Spleen (tissue), 13 donors: ENCODE measurements at places on chromosomes 6 and 20. TPM values are rescaled to one million over a fixed set of nuclear protein-coding genes. Genes with fewer than 3 reads are reported as not detected.

CLPSL1 gene
- not detected for polyA plus RNA-seq

MBOAT1 gene
- polyA plus RNA-seq = 1.8 TPM

FLRT3 gene
- polyA plus RNA-seq = 0.08 TPM

DNA sequence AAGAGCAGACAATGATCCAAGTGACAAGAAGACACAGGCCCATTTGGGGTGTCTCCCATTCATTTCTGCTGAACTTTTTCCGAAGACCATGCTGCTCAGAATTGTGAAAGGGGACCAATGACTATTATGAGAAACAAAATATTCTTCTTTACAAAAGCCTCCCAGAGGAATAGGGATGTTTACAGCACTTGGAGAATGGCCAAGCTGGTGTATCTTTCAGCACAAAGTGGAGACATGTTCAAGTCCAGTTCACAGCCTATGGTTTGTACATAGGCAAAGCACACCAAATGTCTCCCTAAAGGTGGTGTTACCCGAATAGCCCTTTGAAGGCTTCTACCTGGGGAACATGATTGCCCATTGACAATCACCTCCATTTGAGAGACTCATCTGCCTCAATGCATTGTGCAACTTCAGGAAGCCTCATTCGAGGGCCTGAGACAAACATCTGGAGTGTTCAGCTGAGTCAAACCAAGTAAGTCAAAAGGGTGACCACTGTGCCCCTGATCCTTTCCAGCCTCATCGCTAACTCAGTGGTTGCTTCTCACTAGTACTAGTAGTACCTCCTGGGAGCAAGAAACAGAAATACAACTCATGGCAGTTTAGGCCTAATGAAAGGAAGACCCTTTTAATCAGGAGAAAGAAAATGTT, 451.0 kb upstream of the MARCKS start:
- DNase-seq = no peak
- H3K27ac ChIP-seq = peak overlapping the region; percentile 24
- H3K4me1 ChIP-seq = peaks cover 7% of the 10 kb centered on the region
- H3K27me3 ChIP-seq = no peaks in the 10 kb centered on the region
- no peaks in the 10 kb centered on the region for H3K36me3 ChIP-seq

DNA sequence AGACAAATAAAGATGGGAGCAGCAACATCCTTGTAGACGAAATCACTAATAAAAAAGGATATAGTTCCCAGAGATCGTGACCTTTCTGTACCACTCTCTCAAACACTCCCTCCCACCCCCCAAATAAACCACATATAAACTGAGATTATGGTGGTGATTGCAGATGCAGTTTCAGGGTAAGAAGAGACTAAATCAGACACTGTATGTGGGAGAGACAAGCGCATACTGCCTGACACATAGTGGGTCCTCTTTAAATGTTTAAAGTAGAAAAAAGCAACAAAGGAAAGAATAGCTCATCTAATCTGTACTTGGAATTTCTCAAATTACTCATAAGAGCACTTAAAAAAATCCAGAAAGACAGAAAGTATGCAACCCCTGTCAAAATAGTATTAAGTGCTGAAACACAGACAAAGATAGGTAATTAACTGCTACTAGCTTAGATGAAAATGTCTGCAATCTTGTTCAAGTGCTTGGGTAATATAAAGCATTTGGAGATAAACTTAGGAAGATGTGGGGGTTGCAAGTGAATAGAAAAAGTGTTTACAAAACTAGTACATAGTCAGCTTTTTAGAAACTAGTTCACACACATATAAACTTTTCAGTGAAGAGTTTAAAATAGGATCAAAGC, 151.6 kb downstream of the BACH2 start:
- no peak for DNase-seq
- no peak overlapping the region for H3K4me3 ChIP-seq
- H3K27me3 ChIP-seq = no peaks in the 10 kb centered on the region
- H3K27ac ChIP-seq = no peak overlapping the region
- H3K36me3 ChIP-seq = no peaks in the 10 kb centered on the region

DNA sequence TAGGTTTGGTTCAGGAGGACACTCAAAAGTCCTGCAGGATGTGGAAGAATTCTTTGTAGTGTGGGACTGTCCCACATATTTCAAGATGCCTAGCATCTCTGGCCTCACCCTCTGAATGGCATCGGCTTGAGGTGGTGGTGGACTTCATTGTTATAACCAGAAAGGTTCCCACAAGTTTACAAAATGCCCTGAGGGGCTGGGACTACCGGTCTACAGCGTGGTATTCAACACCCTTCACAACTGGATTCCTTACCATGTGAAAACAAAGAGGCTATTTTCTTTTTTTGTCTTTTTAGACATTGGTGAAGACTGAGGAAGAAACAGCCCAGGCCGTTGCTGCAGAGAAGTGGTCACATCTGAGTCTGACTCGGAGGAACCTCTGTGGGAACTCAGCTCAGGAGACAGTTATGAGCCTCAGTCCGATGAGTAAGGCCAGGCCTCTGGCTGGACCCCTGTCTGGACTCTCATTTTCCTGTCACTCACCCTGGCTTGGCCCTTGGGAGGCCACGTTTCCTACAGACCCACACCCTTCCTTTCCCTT, 15.2 kb downstream of the PGBD1 start:
- no peak overlapping the region for H3K4me3 ChIP-seq
- H3K27ac ChIP-seq = no peak overlapping the region

DNA sequence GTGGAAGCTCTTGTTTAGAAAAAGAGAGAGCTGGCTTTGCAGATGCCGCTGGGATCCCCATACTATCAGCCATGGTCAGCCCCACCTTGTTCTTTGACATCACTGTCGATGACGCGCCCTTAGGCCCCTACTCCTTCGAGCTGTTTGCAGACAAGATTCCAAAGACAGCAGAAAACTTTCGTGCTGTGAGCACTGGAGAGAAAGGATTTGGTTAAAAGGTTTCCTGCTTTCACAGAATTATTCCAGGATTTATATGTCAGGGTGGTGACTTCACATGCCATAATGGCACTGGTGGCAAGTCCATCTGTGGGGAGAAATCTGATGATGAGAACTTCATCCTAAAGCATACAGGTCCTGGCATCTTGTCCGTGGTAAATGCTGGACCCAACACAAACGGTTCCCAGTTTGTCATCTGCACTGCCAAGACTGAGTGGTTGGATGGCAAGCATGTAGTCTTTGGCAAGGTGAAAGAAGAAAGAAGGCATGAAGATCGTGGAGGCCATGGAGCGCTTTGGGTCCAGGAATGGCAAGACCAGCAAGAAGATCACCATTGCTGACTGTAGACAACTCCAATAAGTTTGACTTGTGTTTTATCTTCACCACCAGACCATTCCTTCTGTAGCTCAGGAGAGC, 2.4 kb upstream of the BLCAP start:
- no peaks in the 10 kb centered on the region for H3K27me3 ChIP-seq
- peak; percentile 44 for DNase-seq
- no peak overlapping the region for H3K4me3 ChIP-seq
- H3K36me3 ChIP-seq = no peaks in the 10 kb centered on the region
- H3K4me1 ChIP-seq = peaks cover 31% of the 10 kb centered on the region

- no peak for DNase-seq
- H3K27me3 ChIP-seq = no peaks in the 10 kb centered on the region
- no peak overlapping the region for H3K27ac ChIP-seq
- no peak overlapping the region for H3K4me3 ChIP-seq
These were observed 684.6 kb upstream of the MARCKS start for GRCh38 chr6:113172531-113172966.

DNA sequence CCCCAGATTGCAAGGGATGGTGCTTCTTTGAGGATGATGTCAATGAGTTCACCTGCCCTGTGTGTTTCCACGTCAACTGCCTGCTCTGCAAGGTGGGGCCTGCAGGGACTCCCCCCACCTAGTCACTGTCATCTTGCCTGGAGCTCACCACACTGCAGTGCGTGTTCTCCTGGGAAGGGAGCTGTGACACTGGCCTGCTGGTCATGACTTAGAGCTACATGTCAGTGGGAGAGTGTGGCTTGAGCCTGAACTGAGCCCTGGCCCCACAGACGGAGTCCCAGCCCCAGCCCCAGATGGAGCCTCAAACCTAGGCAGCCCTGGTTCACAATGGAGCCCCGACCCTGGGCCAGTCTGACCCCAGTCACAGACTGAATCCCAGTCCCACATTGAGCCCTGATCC, 19.3 kb downstream of the RBCK1 start:
- peaks cover 3% of the 10 kb centered on the region for H3K4me1 ChIP-seq
- no peak for DNase-seq
- H3K27ac ChIP-seq = no peak overlapping the region

GRCh38 chr6:106927531-106928398, 46.8 kb downstream of the CD24 start:
- H3K27ac ChIP-seq = no peak overlapping the region
- DNase-seq = no peak
- no peaks in the 10 kb centered on the region for H3K4me1 ChIP-seq
- no peaks in the 10 kb centered on the region for H3K36me3 ChIP-seq
